Iris pigment epithelial cell (primary cell): ENCODE measurements at places on chromosomes 6 and 20.
A peak's percentile ranks its signal among the peaks of the same experiment; 100 is the strongest.

- no peak for DNase-seq
These were observed 272.8 kb downstream of the MAFB start for GRCh38 chr20:40416274-40416673.

- no peak for DNase-seq
These were observed 6.0 kb downstream of the PCK1 start for GRCh38 chr20:57566803-57567459.

DNA sequence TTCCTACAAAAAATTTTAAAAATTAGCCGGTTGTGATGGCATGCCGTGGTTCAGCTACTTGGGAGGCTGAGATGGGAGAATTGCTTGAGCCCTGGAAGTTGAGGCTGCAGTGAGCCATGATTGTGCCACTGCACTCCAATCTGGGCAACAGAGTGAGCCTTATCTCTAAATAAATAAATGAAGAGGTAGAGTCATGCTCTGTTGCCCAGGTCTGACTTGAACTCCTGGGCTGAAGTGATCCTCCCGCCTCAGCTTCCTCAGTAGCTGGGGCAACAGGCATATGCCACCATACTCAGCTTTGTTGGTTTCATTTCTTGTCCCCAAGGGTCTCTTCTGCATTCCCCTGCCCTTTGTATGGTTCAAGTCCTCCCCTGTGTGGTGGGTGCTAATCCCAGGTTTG is 17.0 kb downstream of the HSPA1B start:
- no peak for DNase-seq

- DNase-seq, result peak; percentile 79
These were observed 89.4 kb downstream of the GRM4 start for GRCh38 chr6:34056305-34057108.

DNA sequence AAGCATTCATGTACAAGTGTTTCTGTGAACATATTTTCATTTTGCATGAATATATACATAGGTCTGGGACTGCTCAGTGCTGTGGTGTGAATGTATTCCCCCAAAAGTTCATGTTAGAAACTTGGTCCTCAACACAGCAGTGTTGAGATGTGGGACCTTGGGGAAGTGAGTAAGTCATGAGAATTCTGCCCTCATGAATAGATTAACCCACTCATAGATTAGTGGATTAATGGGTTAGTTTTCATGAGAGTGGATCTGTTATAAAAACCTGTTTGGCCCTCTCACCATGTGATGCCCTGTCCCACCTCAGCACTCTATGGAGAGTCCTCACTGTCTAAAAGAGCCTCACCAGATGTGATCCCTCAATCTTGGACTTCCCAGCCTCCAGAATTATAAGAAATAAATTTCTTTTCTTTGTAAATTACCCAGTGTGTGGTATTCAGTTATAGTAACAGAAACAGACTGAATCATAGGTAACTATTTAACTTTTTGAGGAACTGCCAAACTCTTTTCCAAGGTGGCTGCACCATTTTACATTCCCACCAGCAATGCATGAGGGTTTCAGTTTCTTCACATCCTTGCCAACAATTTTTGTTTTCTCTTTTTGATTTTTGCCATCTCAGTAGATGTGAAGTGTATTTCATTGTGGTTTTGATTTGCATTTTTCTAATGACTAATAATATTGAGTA is 45.3 kb downstream of the QRSL1 start:
- no peak for DNase-seq

- peak; percentile 50 for DNase-seq
These were observed 23.1 kb downstream of the VPS52 start for GRCh38 chr6:33248643-33248931.

GRCh38 chr6:85405853-85406198 is 44.1 kb upstream of the NT5E start:
- no peak for DNase-seq

DNA sequence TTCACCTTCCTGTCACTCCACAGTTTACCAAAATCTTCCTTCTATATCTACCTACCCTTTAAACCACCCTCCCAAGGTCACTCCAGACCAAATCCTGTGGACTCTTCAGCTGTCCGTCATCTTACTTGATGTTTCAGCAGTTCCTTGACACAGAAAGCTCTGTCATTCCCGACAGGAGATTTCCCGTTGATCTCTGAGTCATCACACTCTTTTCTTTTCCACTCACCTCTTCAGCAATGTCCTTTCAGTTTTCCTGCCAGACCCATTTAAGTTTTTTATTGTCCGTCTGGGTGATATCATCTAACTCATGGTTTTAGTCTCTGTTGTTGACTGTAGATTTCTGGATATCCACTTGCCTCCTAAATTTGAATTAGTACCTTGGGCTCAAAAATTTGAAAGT is 69.9 kb upstream of the SCGN start:
- DNase-seq, result no peak

DNA sequence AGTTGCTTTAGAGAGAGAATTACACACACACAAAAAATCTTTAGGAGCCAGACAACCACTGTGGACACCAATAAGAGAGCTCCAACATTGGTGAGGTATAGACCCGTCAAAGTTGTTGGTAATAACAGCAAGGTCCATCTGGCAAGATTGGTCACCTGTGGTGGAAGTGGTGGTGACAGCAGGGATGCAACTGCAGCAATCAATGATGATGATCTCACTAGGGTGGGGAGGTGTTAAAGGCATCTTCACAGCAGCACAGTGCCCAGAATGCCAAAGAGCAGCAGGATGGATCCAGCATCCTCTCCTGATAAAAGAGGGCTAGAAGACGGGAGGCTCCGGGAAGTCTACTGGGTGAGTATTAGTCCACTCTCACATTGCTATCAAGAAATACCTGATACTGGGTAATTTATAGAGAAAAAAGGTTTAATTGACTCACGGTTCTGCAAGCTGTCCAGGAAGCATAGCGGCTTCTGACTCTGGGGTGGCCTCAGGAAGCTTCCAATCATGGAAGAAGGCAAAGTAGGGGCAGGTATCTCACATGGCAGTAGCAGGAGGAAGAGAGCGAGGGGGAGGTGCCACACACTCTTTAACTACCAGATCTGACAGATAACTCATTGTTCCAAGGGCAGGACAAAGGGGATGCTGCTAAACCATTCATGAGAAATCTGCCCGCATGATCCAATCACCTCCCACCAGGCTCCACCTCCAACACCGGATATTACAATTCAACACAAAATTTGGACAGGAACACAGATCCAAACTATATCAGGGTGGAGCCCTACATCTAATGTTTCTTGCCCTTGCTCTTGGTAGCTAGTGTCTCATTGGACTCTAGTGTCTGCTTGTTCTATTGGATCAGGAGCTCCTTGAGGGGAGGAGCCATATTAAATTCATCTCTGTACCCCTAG is 48.9 kb downstream of the KLHL31 start:
- no peak for DNase-seq

DNA sequence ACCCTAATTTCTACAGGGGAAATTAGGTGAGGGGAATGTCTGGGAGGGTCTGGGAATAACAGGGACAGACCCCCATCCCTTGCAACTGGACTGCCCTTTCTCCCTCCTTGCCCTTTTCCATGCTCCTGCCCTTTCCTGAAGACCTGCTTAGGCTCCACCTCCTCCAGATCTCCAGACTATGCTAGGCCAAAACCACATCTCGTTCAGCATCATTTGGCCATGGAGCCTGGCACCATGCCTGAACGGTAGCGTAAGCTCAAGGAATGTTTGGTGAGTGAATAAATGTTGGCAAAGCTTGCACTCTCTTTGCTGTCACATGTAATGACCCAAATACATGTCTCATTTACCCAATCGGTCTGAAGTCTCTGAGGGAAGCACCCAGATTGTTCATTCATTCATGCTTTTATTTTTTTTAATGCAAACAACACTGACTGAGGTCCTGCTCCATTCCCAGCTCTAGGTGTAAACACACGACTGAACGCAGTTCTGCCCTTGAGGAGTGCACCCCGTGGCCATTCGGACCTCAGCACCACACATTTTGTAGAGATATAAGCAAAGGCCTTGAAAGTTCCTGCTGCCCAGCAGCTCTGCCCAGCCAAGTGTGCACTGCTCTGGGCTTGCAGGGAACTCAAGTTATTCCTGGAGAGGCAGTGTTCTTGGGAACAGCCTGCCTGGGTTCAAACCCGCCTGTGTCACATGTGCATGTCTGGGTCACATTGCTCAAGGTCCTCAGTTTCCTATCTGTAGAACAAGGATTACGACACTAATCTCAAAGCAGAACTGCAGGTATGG is 1.1 kb upstream of the GRM4 start:
- peak; percentile 55 for DNase-seq

- no peak for DNase-seq
These were observed 100.1 kb upstream of the FRMD1 start for GRCh38 chr6:168179133-168179532.

GRCh38 chr20:19969106-19969505 is 48.1 kb upstream of the NAA20 start:
- DNase-seq, result no peak

DNA sequence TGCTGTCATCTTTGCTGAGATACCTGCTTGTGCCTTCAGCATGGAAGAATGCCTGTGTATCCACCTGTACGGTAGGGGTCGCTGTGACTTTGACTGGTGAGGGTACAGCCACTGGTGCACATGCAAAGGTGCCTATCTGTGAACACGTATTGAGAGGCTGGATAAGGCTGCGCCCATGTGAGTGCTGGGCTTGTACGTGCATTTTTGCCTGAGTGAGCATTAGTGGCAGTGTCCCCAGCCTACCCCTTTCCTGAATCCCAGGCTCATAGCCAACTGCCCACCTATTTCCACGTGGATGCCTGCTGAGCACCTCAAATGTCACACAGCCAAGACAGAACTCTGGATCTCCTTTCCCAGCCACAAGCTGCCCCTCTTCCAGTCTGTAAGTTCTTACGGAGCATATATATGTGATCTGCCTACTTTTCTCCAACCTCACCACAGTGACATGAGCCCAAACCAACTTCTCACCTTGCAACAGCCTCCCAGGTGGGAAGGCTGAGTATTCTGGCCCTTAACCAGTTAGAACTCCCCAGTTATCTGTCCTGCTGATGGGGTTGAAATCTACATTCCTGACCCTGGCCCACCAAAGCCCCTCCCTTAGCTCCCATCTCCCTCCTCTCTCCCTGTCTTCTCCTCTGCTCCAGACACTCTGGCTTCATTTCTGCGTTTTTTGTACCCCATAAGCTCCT is 1.1 kb upstream of the SLC2A10 start:
- DNase-seq, result no peak

DNA sequence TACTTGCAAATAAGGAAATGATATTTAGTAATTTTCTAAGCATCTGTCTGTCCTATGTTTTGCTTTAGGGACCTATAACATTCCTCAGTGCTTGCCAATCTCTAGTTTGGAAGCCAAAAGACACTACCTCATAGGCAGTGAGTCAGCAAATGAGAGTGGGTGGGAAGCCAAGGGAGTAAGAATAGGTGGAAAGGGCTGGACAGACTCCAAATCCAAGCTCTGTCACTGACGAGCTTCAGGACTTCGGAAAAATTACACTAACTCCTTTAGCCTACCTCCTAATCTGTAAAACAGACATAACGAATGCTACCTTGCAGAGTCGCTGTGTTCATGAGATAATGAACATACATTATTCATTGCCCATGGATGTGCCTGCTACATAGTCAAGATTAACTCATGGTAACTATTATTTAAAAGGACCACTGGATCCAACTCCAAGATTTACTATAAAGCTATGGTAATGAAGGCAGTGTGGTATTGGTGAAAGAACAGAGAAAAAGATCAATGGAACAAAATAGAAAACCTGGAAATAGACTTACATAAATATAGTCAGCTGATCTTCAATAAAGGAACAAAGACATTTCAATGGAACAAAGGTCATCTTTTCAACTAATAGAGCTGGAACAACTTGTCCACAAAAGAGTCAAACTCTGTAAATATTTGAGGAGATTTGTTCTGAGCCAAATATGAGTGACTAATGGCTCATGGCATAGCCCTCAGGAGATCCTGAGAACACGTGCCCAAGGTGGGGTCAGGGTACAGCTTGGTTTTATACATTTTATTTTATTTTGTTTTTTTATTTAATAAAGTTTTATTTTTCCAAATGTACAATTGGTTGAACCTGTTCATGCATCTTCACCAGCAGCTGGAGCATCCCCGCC is 64.1 kb downstream of the FAM50B start:
- peak; percentile 97 for DNase-seq

DNA sequence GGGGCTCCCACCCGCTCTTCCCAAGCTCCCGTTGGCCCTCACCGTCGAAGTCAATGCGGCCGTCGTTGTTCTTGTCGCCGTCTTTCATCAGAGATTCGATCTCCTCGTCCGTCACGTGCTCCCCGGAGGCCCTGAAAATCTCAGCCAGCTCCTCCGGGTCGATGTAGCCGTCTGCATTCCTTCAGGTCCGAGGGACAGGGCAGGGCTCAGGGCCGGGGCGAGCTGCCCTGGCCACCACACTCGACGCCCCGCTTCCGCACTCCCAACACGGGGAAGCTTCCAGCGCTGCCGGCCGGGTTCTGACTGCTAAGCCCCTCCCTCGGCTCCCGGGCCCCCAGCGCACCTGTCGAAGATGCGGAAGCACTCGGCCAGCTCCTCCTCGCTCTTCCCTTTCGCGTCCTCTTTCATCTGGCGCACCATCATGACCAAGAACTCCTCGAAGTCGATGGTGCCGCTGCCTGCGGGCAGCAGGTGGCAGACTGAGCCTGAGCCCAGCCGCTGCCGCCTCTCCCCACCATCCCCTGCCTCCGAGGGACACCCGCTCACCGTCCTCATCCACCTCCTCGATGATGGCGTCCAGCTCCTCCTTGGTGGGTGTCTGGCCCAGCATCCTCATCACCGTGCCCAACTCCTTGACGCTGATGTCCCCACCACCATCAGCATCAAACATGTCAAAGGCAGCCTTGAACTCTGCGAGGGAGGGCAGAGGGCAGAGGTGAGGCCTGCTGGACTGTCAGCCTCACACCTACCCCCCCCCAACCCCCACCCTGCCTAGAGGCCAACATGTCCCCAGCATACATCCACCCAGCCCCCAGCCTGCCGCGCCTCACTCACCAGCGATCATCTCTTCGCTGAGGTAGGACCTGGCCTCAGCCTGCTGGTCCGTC is 2.9 kb downstream of the TNNC2 start:
- peak; percentile 35 for DNase-seq

DNA sequence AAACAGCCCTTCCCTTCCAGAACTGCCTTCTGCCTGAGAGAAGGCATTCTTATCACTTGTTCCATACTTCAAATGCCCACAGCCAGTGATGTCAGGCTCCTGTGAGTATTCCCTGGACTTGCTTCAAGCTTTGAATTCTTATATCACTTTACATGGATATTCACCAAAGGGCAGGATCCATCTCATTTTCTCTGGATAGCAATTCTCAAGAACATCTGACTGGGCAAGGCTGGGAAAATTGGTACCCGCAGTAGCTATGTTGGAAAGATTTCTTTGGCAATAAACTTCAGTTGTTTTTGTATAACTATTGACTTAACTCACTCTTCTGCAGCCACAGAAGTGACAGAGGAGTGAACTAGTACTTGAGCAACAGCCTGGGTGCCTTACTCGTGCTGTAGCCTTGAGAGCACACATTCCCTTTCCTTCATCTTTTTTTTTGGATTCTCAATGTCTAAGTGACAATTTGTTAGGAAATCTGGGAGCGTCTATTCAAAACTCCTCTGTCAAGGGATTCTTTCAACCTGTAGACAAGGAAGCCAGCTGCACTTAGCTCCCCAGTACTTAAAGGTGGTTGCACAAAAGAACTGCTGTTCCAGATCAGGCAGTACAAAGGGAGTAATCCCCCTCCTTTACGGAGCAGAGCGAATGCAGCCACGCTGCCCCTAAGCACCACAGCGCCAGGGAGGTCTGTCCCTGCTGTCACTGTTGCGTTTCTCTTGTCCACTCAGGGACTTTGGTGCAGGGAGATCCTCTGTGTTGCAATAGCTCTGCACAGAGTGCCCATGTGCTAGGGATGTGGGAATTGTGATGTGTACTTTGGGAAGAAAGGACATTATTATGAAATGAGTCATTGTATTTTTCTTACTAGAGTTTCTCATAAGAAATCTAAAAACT is 69.6 kb downstream of the JAG1 start:
- DNase-seq, result peak; percentile 88
